ENCODE measurements at places on chromosomes 1 and 21.

DNA sequence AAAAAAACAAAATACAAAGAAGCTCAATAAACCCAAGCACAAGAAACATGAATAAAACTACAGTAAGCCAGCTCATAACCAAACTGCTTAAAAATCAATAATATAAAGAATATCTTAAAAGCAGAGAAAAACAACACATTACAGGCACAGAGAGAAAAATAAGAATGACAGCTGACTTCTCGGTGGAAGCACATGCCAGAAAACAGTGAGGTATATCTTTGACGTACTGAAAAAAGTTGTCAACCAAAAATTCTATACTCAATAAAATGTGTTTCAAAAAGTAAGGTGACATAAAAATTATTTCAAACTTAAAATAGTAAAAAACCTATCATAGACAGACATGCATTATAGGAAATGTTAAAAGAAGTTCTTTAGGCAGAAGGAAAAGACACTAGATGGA, 33.3 kb downstream of the ZZZ3 start:
- no peak for DNase-seq

- peak; percentile 24 for DNase-seq
These were observed 75.5 kb downstream of the SETD4 start for GRCh38 chr21:35984654-35985361.

DNA sequence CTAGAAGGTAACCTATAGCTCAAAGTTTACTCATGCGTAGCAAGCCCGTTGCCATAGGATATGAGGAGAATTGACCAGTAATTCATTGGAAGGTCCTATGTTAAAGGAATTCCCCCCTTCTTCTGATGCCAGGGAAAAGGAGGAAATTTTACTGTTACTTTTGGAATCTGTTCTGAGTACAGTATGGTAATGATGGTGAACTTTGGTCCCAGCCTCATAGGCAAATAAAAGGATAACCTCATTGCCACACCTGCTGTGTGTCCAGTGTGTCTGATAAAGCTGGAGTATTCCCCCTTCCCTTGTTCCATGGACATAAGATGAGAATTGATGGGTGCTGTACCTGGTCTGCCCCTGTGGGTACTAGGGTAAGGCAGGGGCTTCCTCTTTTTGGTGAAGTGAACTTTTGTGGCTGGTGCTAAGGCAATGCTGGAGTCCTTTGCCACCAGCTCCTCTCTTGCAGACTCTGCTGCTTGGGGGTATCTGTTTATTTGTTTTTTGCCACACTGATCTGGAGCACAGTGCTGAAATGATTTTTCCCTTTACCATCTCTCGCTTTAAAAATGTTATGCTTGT, 22.2 kb downstream of the MPZ start:
- DNase-seq = no peak

- DNase-seq = no peak
These were observed 68.5 kb upstream of the ZBTB18 start for GRCh38 chr1:243982447-243983018.

DNA sequence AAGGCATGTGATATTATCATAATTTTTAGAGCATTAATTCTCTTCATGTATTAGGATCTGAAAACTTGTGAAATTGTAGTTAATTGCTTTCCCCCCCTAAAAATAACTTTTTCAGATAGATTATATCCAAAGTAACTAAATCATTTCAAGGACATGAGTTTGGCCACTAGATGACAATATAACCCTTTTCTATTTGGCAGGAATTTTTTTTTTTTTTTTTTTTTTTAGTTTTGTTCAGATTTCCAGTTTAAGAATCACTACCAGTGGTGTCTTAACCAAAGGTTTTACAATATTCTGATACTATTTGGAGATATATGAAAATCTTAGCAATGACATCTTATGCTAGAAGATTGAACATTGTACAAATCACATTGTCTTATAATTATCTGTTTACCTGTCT, 370.8 kb downstream of the AMY1C start:
- peak; percentile 4 for DNase-seq

DNA sequence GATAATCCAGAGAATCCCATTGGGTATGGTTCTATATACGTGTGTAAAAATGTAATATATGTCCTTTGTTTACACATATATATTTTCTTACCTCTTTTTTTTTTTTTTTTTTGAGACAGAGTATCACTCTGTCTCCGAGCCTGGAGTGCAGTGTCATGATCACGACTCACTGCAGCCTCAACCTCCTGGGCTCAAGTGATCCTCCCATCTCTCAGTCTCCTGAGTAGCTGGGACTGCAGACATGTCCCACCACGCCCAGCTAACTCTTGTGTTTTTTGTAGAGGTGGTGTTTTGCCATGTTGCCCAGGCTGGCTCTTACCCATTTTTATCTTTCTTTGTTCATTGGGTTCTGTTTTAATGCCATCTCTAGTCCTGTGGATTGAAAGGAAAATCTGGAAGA, 59.5 kb downstream of the ZBTB17 start:
- DNase-seq = no peak

- DNase-seq = no peak
These were observed 15.9 kb downstream of the AKIRIN1 start for GRCh38 chr1:39006726-39007645.

GRCh38 chr21:45856442-45856841, 125.1 kb upstream of the COL6A1 start:
- no peak for DNase-seq

GRCh38 chr1:119046429-119046784, 58.3 kb upstream of the TBX15 start:
- DNase-seq = no peak

DNA sequence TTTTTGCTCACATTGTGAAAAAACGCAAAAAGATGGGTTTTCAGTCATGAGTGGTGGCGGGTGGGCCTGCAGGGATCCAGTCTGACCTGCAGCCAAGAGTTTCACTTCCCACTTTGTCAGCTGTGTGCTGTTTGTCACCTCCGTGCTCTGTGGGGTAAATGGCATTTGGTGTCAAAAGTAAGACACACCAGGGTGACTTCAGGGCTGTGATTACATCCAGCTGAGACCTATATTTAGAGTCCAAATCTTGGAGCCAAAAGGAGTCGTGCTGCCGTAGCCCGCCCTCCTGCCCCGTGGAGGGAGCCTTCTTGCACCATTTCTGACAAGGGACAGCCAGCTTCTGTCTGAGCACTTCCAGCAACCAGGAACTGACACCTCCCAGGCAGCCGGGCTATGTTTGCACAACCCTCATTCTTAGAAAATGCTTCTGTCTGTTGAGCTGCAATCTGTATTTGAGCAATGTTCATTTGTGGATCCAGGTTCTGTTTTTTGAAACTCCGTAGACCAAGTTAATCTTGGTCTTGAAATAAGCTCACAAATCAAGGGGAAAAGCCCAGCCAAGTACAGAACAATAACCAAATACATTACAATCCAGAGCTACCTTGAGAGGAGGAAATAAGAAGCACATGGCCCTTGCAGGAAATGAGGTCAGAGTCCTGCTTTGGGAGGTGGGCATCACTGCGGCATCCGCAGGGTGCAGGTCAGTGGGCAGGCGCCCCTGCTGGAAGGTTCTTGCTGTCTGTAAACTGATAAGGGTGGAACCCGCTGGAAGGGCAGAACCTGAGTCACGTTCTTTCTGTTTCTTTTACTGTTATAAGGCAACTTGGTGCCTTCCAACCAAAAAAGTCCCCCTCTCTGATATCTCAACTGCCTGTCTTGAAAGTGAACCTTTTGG, 14.4 kb downstream of the ABCG1 start:
- peak; percentile 87 for DNase-seq

DNA sequence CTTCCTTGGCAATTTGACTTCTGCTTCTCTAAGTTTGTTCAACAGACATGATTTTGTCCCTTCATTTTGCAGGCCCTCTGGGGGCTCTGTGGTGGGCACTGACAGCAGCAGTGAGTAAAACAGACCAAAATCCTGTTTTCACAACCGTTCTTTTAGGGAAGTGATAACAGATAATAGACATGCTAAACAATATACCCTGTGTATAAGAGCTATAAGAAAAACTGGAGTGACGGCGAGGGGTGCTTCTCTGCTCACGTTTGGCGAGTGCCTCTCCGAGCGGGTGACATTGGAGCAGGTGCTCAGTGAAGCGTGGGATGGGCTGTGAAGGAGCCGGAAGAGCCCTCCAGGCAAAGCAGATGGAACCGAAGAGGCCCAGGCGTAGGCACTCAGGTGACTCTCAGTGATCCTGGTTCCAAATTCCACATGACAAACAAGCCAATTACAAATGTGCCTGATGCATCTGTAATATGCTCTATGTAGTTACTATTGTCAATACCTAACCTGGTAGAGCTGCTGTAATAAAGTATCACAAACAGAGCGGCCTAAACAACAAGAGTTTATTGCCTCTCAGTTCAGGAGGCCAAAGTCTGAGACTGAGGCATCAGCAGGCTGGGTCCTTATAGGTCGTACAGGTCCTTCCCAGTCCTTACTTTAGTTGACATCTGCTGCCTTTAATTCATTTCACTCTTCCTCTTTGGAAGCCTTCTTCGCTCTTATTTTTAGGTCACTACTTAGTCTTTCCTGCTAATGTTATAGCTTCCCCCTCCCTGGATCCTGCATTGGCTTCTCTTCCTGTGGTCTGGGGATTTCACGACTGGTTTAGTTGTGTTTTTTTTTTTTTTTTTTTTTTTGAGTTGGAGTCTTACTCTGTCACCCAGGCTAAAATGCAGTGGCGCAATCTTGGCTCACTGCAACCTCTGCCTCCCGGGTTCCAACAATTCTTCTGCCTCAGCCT, 20.1 kb downstream of the OR2B11 start:
- DNase-seq = no peak

DNA sequence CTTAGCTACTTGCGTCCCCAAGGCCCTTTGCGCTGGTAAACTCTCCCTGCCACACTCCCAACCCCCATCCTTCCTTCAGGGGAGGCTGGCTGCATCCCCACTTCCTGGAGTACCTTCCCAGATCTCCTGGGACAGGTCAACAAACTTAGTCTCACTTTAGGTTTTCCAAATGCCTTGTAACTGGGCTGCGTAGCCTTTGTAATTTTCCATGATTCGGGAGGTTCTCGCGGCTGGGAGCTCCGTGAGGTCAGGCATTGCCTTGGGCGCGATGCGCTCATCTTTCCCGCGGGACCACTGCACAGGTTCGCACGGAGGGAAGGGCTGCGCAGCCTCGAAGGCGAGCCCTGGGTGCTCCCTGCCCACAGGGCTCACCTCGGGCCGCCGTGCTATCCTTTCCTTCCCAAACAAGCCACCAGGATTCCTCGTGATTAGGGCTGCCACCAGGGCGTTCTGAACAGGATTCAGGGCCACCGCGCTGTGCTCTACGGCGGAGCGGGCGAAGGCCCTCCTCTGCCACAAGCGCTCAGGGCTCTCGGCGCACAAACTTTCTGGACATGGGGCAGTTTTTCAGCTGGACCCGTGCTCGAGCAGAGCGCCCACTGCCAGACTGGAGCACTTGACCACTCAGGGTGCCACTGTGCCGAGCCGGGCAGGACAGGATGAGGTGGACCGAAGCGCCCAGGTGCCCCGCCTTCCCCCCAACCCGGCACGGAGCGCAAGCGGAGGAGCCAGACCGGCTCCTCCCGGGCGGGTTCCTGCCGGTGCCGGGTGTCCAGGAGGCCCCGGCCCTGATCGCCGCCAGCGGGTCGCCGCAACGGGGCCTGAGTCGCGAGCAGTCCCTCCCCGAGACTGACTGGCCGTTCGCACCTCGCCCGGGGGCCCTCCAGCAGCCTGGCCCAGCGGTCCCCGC, 1.1 kb downstream of the TMPRSS2 start:
- no peak for DNase-seq

DNA sequence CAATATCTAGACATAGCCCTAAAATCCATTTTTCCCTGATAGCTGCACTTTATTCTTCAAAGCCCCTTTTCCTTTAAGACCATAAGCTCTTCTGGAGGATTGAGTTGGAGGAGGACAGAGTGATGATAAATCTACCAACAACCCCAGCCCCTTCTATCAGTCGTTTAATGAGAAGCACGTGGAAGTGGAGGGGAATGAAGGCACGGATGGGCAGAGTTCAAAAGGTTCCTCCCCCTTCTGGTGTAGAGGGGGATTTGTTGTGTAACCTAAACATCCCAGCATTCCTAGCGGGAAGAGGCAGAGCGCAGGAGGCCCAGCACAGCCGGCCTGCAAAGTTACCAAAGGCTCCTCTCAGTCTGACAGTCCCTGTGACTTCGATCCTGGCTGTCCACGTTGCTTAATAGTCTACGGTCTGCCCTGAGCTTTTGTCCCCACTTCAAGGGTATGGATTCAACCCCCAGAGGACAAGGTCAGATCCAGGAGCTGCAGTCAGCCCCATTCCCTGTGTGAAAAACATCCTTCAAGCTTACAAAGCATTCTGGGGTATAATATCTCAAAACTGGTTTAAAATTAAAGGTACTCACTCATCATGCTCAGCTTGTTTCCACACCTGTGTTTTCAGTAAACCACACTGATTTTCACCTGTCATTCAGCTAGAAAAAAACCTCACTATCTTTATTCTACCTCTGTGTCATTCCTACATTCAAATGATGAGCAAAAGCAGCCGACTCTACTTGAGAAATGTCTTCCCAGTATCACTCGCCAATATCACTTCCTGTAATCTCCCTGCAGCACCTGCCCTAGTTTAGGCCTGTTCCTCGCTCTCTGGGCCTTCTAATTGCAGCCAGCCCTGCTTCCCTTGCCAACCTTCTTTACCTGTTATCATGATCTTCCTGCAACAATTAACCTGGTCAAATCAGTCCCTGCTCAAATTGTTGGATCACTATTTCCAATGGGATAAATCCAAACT, 117.9 kb downstream of the PLPP3 start:
- no peak for DNase-seq

- DNase-seq = no peak
These were observed 18.8 kb downstream of the ATF6 start for GRCh38 chr1:161784968-161785367.

DNA sequence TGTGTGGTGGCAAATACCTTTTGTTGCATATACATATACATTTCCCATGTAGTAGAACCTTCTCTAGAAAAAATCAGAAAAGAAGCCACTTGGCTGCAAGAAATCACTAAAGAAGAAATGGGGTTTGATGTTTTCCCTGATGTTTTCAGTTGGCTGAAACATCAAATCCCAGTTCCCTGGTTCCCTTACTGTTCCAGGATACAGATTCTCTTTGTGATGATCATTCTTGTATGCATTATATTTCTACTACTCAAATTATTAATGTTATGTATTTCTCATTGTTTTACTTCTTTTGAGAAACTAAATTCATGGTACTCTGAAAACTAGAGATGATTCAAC, 7.6 kb downstream of the RNU1-2 start:
- DNase-seq = no peak

- no peak for DNase-seq
These were observed 535.0 kb downstream of the AJAP1 start for GRCh38 chr1:5189384-5189783.

GRCh38 chr1:22529901-22530621, 33.2 kb upstream of the EPHA8 start:
- DNase-seq = peak; percentile 97

- peak; percentile 70 for DNase-seq
These were observed 2.7 kb downstream of the MAN1C1 start for GRCh38 chr1:25619101-25619890.

All from lung (tissue), 17 donors.